ENCODE measurements at places on chromosomes 11 and 22. TPM values are rescaled to one million over a fixed set of nuclear protein-coding genes. Genes with fewer than 3 reads are reported as not detected.

Gene CXCR5
- total RNA-seq = 0.14 TPM

Gene FXYD2
- total RNA-seq = 21.9 TPM

Gene USP2
- total RNA-seq = 0.68 TPM

Gene OMP
- total RNA-seq = not detected

Gene MRGPRX4
- not detected for total RNA-seq

Gene LRRC74B
- total RNA-seq = not detected

Gene SESN3
- 0.15 TPM for total RNA-seq

Gene RFPL3
- total RNA-seq = not detected

Gene SULT4A1
- not detected for total RNA-seq

Gene DDI1
- total RNA-seq = not detected

Gene PRRG4
- 1.8 TPM for total RNA-seq

Gene MS4A6A
- not detected for total RNA-seq

Gene PKDREJ
- not detected for total RNA-seq

Gene ZNF214
- total RNA-seq = 0.98 TPM

Gene OR4D11
- not detected for total RNA-seq

Gene PGA5
- not detected for total RNA-seq

Gene GAB4
- not detected for total RNA-seq

Gene BIRC3
- 43.2 TPM for total RNA-seq

Gene CHRM1
- total RNA-seq = 0.06 TPM

Gene NXPE1
- total RNA-seq = not detected

Gene EXPH5
- 0.03 TPM for total RNA-seq

Gene SCUBE1
- 0.31 TPM for total RNA-seq

Data from A549 treated with GW870086 at 1 μM for 4 hours (cell line).